ENCODE measurements at places on chromosomes 11 and 22.

DNA sequence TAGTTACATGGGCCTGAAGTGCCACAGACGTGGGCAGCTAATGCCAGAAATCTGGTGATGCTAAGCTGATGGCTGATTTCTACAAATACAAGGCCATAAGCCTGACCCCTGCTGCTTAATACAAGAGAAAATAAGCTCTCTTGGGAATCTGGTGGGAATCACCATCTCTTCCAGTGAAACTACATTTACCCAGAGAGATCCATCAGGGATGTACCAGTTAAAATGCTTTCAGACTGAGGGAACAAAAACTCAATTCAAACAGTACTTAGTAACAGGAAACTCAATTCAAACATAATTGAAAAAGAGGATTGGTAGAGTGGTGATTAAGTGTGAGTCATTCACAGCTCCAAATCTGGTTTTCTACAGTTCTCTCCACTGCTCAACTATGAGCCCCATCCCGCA, 1.7 kb upstream of the CAVIN3 start:
- no peak for DNase-seq

DNA sequence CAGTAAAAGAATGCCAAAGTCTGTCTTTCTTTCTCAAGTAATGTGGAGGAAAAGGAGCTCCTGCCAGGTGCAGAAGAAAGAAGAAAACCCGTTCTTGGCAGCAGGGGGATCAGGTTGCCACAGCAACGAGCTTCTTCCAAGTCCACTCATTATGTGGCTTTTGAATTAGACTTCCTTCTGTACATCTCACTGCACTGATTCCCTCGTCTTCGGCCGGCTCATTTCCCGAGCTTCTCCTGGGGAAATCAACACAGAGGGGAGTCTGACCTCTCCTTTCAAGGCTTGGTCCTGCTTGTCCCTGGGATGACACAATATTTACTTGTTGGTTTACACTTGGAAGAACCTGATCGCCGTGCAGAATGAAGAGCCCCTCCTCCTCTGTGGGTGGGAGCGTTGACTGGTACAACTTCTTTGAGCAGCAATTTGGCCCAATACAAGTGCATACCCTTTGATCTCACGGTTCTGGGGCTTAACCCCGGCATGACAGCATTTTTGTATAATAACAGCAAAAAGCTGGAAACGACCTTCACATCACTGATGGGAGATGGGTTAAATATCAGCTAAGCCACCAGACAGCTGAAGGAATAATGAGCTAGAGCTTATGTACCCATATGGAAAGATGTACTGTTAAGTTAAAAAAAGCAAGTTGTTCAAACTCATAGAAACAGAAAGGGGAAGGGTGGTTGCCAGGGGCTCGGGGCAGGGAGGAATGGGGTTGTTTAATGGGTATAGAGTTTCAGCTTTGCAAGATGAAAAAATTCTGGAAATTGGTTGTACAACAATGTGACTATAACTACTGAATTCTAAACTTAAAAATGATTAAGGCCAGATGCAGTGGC, 35.4 kb downstream of the MCHR1 start:
- no peak for DNase-seq

DNA sequence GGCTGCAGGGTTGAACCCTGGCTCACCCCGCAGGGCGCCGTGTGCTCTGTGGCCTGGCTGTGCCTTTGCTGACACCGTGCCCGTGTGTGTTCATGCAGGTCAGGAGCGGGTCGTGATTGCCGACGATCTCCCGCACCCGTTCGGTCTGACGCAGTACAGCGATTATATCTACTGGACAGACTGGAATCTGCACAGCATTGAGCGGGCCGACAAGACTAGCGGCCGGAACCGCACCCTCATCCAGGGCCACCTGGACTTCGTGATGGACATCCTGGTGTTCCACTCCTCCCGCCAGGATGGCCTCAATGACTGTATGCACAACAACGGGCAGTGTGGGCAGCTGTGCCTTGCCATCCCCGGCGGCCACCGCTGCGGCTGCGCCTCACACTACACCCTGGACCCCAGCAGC, 47.0 kb upstream of the PPP6R3 start:
- DNase-seq = no peak

- no peak for DNase-seq
Measured at GRCh38 chr22:37294747-37295146, 12.4 kb downstream of the CYTH4 start.

DNA sequence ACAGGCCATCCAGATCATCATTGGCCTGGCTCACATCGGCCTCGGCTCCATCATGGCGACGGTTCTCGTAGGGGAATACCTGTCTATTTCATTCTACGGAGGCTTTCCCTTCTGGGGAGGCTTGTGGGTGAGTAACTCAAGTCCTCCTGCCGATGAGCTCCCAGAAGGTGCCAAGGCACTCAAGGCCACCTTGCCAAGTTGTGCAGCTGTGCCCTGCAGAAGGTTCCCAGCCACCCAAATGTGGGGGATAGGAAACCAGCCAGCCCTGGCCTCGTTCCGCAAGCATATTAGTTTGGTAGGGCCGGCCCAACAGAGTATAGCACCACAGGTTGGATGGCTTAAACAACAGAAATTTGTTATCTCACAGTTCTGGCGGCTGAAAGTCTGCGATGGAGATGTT, 4.0 kb downstream of the MS4A8 start:
- no peak for DNase-seq
